ENCODE measurements at places on chromosomes 5 and 9.

- DNase-seq = no peak
Measured at GRCh38 chr5:163162645-163163044, 274.8 kb upstream of the CCNG1 start.

- no peak for DNase-seq
Measured at GRCh38 chr5:55438998-55439397, 95.8 kb downstream of the PLPP1 start.

- DNase-seq = no peak
Measured at GRCh38 chr9:134247918-134248631, 78.2 kb upstream of the RXRA start.

DNA sequence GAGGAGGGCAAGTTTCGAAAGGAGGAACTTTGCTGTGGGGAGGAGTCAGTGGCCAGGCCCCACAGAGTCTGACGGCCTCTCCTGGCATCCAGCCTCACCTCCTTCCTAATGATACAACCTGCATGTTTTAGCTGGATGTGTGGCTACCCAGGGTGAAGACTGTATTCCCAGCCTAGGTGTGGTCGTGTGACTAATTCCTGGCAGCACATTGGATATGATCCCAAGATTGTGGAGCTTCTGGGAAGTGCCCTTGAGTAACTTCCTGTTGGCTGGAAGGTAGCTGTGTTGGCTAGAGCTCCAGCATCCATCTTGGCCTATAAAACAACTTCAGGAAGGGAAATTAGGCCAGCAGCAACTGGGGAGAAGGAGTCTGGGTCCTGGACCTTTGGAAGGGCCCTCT is 19.0 kb upstream of the LPCAT1 start:
- no peak for DNase-seq

- no peak for DNase-seq
Measured at GRCh38 chr5:124996023-124996763, 249.8 kb upstream of the ZNF608 start.

GRCh38 chr5:172447646-172448365 is 6.5 kb downstream of the SH3PXD2B start:
- no peak for DNase-seq

DNA sequence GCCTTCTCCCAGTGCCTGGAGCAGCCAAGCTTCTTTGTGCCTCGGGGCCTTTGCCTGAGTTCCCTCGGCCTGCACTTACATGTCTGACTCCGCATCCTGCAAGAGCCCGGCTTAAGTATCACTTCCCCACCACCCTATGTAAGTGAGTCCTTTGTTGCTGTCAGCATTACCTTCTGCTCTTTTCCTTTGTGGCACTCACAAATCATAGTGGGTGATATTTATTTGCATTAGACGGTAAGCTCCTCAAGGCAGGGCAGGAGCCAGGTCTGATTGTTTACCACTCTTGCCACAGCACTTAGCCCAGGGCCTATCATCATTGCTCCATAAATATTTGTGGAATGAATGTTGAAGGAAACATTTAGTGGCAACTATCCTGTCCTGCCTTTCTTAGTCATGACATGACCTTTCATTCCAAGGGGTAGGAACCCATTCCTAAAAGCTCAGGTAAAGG is 4.8 kb downstream of the GM2A start:
- no peak for DNase-seq

DNA sequence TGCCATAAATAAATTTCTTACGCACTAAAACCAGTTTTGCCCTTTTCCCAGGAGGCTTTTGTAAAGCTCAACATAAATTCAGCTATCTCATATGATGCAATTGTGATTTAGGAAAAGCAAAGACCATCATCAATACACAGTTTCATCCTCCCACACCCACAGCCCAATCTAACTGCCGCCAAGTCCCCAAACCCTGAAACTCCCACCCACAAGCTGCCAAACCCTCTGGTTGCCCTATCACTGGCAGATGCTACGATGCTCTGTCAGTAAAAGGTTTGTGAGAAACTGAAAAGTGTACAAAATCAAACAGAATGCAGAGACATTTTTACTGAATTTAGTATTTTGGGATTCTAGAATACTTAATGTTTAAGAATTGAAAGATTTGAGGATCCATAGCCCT is 42.8 kb upstream of the NR4A3 start:
- DNase-seq = no peak

GRCh38 chr5:161535762-161536161 is 10.8 kb downstream of the GABRB2 start:
- DNase-seq = no peak

- no peak for DNase-seq
Measured at GRCh38 chr9:134693011-134693410, 51.4 kb downstream of the COL5A1 start.

DNA sequence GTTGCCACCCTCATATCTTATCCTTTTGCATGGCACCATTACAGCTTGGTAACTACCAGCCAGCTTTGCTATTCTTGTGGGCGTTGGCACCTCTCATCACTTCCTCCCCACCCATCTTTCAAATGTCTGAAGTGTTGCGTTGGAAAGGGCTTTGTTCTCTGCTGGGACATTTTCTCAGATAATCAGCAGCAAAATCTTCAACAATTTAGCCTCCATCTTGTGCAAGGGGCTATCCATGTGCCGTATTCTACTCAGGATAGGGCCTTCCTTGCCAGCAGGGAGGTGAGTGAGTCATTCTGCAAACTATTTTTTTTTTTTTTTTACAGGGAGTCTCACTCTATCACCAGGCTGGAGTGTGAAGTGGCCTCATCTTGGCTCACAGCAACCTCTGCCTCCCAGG is 62.1 kb upstream of the NUDT12 start:
- no peak for DNase-seq

DNA sequence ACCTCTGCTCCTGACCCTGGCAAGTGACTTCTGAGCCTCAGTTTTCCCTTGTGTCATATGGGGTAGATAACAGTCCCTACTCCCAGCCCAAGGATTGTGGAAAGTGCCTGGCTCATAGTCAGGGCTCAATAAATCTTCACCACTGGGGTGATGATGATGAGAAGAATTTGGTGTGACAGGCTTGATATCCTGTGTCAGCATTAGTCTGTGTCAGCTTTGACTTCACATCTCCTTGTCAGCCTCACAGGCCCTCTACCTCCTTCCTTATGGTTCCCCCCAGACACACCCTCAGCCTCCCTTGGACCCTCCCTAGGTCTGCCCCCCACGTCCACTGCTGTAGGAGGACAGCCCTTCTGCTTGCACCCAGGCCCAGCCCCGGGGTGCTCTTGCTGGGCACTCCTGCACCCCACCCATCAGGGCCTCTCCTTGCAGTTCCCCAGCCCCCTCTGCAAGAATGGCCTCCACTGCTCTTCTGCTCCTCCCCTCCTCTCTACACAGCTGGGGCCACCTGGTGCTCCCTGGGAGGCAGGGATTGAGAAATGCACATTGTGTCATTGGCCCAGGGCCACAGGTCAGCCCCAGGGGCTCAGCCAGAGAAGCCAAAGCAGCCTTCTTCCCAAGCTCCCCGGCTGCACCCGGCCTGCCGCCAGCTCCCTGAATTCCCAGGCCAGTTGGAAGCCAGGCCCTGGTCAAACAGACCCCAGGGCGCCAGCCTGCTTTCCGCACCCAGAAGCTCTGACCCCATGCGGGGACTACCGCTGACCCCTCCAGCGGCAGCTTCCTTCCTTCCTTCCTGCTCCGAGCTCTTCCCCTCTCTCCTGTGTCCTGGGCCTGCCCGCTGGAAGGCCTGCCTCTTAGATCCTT is 7.7 kb downstream of the FGFR4 start:
- no peak for DNase-seq

- no peak for DNase-seq
Measured at GRCh38 chr5:96081276-96081858, 119.7 kb upstream of the ELL2 start.

DNA sequence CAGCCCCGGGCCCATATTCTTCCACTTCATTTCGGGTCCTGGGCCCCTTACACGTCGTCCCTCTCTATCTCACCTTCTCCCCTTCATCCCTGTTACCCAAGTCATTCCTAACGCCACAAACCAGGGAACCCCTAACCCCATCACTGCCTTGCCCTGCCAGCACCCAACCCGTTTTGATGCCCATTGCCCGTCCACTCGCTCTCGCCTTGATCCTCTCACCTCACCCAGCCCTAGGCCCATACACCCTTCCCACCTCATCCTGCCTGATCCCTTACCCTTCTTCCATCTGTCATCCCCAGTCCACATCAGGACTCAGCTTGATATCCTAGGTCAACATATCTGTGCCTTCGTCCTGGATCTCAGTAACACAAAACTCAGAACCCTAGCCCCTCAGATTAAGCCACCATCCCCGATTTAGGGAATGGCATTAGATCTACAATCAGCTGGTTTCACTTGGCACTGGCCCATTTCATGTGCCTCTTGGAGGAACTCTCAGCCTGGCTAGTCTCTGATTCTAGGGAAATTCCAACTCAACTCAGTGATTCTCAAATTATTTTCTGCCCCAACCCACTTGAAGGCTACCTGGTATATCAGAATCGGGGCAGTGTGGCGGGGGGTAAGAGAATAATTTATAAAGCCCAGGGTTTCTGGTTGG is 489 bp downstream of the CHMP5 start:
- DNase-seq = no peak

DNA sequence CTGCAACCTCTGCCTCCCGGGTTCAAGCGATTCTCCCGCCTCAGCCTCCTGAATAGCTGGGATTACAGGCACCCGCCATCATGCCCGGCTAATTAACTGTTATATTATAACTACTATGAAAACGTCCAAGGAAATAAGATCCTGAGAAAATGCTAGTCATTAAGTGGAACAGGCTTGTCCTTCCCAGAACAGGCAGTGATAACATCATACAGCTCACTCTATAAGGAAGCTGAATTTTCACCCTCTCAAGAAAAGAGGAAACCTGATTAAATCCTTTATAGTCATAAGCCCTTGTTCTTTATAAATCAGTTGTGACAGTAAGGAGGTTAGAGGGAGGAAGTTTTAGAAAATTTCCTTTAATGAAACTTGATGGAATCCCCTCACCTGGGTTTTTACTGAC is 163.9 kb upstream of the CLINT1 start:
- DNase-seq = no peak

- DNase-seq = no peak
Measured at GRCh38 chr9:107862881-107863280, 373.3 kb upstream of the KLF4 start.

DNA sequence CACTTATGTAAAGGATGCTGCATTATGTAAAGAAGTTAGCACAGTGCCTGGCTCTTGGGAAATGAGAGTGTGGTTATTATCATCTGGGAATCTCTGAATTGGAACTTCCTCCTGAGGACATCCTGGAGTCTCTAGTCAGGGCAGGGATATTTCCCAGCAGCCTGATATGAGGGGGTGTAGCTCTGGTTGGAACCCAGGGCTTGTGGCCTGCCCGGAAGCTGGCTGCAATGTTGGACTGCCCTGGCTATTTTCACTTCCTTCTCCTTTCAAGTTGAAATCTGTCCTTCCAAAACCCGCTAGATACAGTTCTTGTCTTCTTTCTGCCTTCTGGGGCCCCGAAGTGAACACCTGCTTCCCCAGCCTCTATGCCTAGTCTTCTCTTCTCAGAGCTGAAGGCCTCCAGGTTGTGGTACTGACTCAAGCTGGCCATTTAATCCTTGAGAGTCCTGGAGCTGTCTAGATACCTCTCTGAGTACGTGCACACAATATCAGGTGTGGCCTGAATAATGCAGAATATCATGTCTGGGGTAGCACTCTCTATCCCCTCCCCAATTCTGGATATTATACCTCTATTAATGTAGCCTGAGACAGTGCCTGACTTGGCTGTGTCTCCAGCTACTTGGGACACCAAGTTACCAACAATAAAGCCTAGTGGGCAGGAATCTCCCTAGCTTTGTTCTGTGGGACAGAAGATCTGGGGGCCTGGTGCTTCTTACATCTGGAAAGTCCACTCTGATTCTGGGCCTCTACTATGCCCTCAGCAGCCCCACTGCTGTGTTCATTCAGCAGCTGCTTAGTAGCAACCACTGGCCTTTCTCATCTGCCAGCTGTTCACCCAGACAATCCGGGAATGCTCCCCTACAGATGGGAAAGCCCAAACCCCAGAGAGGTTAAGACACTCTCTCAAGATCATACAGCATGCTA is 45.0 kb downstream of the SLC6A7 start:
- DNase-seq = no peak

DNA sequence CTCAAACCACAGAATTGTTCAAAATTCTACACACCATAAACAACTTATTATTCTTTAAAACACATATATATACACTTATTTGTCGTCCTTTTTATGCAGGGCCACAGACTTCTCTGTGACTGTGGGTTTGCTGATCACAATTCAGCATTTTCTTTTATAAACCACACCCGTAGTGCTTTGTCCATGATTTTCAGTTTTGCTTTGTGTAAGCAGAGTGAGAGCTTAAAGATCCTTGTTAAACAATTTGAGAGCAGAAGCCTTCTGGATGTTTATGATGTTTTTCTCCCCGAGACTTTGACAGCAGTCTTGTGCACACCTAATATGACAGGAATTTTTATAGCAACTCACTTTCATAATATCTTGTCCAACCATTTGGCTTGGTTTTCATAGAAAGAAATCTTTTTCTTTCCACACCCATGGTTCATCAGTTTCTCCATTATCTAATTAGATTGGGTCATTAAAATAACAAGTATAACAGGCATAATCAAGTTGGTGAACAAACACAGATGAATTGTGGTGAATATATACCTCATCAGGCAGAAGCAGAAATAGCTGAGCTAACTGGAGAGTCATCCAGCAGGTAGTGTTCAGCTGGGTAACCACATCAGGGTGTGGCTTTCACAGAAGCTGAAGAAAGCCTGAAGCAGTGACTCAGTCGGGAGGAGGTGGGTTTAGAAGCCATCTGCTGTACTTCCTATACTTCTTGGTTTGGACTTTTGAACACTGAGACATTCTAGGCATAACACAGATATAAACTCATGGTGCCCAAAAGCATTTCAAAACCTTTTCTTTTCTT is 232.8 kb downstream of the DOCK8 start:
- DNase-seq = no peak

GRCh38 chr5:18888821-18889220 is 1099.2 kb downstream of the CDH18 start:
- DNase-seq = no peak

- no peak for DNase-seq
Measured at GRCh38 chr5:59041355-59041754, 458.5 kb downstream of the RAB3C start.
